ENCODE measurements at places on chromosomes 3 and 15.
A peak's percentile ranks its signal among the peaks of the same experiment; 100 is the strongest.

GRCh38 chr15:52261498-52262242 is 33.9 kb downstream of the MYO5C start:
- no peaks in the 10 kb centered on the region for H3K27me3 ChIP-seq
- peak overlapping the region; percentile 86 for H3K27ac ChIP-seq
- DNase-seq: no peak
- peaks cover 1% of the 10 kb centered on the region for H3K36me3 ChIP-seq

- H3K27ac ChIP-seq: no peak overlapping the region
- H3K4me3 ChIP-seq: no peak overlapping the region
- no peak for DNase-seq
- peaks cover 5% of the 10 kb centered on the region for H3K27me3 ChIP-seq
- H3K4me1 ChIP-seq: no peaks in the 10 kb centered on the region
- H3K36me3 ChIP-seq: no peaks in the 10 kb centered on the region
These were observed 28.7 kb upstream of the ZNF148 start for GRCh38 chr3:125403789-125404188.

DNA sequence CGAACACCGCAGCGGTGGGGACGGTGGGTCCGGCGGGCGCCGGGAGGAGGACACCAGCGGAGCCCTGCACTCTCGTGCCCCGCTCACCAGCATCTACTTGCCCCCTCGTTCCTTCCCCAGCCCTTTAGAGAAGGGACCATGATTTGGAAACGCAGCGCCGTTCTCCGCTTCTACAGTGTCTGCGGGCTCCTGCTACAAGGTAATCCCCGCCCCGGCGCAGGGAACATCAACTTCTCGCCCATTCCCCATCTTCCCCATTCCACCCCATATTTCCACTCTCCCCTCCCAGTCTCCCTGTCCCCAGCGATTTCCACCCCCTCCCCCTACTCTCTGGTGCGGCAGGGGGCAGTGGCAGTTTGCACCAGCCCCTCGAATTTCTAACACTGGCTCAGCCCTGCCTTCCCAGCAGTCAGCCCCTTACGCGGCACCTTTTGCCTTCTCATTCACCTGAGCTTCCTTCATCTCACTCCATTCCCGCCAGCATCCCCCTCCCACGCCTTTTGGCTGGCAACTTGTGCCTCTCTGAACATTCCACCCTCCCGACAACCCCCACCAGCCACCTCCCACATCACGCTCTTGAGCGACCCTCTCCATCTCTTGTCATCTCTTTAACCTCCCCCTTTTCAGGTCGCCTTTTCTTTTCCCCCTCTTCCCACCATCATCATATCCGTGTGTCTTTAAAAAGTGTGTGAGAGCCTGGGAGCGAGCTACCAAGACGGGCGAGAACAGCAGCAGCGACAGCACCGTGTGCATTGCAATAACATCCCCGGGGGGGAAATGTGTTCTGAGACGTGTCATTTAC is 882 bp downstream of the CADM2 start:
- H3K27ac ChIP-seq: no peak overlapping the region
- peak overlapping the region; percentile 78 for H3K4me3 ChIP-seq
- H3K27me3 ChIP-seq: peaks cover 84% of the 10 kb centered on the region
- no peak for DNase-seq
- H3K4me1 ChIP-seq: peaks cover 23% of the 10 kb centered on the region

GRCh38 chr3:107407355-107407754 is 30.1 kb downstream of the CCDC54 start:
- H3K36me3 ChIP-seq: peaks cover 11% of the 10 kb centered on the region
- no peak for DNase-seq
- H3K4me3 ChIP-seq: no peak overlapping the region

DNA sequence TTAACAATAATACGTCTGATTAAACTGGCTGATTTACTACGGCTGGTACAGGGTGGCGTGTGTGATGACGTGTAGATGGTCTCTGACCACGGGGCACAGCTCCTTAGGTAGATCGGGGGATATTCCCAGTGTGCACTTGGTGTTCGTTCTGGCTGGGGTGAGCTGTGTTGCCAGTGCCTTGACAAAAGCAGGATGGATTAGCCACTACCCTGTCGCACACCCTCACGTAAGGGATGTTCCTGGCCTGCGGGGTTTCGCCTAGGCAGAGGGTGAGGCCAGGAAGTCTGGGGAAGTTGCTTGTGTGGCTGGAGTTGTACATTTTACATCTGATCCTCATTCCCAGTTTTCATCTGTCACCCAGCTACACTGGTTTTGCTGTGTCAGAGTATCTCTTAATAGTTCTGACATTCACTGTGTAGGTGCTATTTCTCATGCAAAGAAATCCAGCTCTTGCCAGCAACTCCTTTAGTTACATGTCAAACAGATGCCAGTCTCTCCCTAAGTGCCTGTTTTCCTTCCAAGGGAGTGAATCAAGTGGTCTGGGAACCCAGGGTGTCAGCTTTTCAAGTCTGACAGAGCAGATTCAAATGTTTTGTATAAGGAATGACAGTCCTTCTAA is 66.1 kb upstream of the CCR4 start:
- H3K36me3 ChIP-seq: peaks cover 6% of the 10 kb centered on the region
- DNase-seq: no peak
- H3K27ac ChIP-seq: no peak overlapping the region
- no peak overlapping the region for H3K4me3 ChIP-seq
- H3K4me1 ChIP-seq: peaks cover 30% of the 10 kb centered on the region

DNA sequence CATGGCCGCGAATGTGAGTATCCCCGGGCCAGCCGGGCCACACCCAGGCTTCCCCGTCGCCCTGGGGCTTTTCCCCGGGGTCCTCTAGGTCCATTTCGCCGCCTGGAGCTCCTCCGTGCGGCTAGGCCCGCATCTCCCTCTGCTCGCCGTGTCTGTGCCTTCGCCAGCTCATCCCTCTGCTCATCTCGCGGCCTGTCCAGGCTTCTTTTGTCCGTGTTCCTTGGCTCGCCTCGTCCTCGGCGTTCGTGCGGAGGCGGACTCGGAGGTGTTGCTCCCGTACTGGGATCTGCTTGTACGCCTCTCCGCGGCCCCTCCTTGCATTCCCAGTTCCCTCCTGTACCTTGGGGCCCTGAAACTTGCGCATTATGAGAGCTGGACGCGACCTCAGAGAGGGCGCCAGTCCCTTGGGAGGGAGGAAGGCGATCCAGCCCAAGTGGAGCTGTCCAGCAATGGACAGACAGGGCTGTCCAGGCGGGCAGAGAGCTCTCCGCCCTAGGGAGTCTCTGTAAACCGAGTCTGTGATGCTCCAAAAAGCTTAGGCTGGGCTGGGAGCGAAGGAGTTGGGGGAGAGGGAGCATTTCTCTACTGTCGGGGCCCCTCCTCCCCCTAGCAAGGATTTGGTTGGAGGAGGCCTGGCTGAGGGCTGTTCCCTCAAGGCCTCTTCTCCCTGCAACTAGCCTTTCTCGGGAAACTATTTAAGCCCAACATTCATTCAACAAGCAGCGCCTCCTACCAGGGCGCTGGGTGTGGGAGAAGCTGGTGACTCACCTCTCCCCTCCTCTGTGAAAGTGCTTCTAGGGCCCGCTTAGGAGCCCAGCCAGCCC is 553 bp downstream of the TMEM43 start:
- peak overlapping the region; percentile 100 for H3K27ac ChIP-seq
- peaks cover 24% of the 10 kb centered on the region for H3K36me3 ChIP-seq
- H3K4me3 ChIP-seq: peak overlapping the region; percentile 100
- no peak for DNase-seq
- no peaks in the 10 kb centered on the region for H3K27me3 ChIP-seq
- H3K4me1 ChIP-seq: peaks cover 45% of the 10 kb centered on the region

- no peak overlapping the region for H3K4me3 ChIP-seq
- peaks cover 70% of the 10 kb centered on the region for H3K27me3 ChIP-seq
- no peaks in the 10 kb centered on the region for H3K36me3 ChIP-seq
- DNase-seq: no peak
- no peak overlapping the region for H3K27ac ChIP-seq
These were observed 24.9 kb upstream of the ATP2B2 start for GRCh38 chr3:10530241-10530640.

GRCh38 chr3:112640276-112640929 is 540 bp downstream of the CCDC80 start:
- H3K4me1 ChIP-seq: peaks cover 30% of the 10 kb centered on the region
- no peaks in the 10 kb centered on the region for H3K27me3 ChIP-seq
- DNase-seq: no peak
- H3K27ac ChIP-seq: no peak overlapping the region
- peaks cover 2% of the 10 kb centered on the region for H3K36me3 ChIP-seq

GRCh38 chr15:89123181-89123525 is 34.9 kb downstream of the ABHD2 start:
- no peaks in the 10 kb centered on the region for H3K27me3 ChIP-seq
- H3K4me1 ChIP-seq: no peaks in the 10 kb centered on the region
- no peak for DNase-seq
- H3K4me3 ChIP-seq: no peak overlapping the region

GRCh38 chr3:32818229-32818969 is 602 bp downstream of the TRIM71 start:
- H3K27ac ChIP-seq: no peak overlapping the region
- peaks cover 46% of the 10 kb centered on the region for H3K4me1 ChIP-seq
- DNase-seq: peak; percentile 54
- H3K4me3 ChIP-seq: peak overlapping the region; percentile 74
- no peaks in the 10 kb centered on the region for H3K36me3 ChIP-seq

- no peak overlapping the region for H3K27ac ChIP-seq
- peaks cover 3% of the 10 kb centered on the region for H3K36me3 ChIP-seq
- H3K4me1 ChIP-seq: no peaks in the 10 kb centered on the region
- H3K4me3 ChIP-seq: no peak overlapping the region
These were observed 367.3 kb downstream of the OCA2 start for GRCh38 chr15:27731776-27732175.

- H3K4me3 ChIP-seq: no peak overlapping the region
- H3K4me1 ChIP-seq: peaks cover 20% of the 10 kb centered on the region
- no peaks in the 10 kb centered on the region for H3K27me3 ChIP-seq
- peak; percentile 77 for DNase-seq
- H3K27ac ChIP-seq: peak overlapping the region; percentile 23
These were observed 744.7 kb downstream of the EPHA3 start for GRCh38 chr3:89851974-89852621.

GRCh38 chr3:29065211-29065785 is 215.6 kb upstream of the RBMS3 start:
- no peak overlapping the region for H3K4me3 ChIP-seq
- peak; percentile 30 for DNase-seq
- H3K36me3 ChIP-seq: no peaks in the 10 kb centered on the region

- H3K4me3 ChIP-seq: no peak overlapping the region
- H3K4me1 ChIP-seq: peaks cover 7% of the 10 kb centered on the region
- DNase-seq: no peak
- no peaks in the 10 kb centered on the region for H3K36me3 ChIP-seq
- H3K27ac ChIP-seq: no peak overlapping the region
- H3K27me3 ChIP-seq: no peaks in the 10 kb centered on the region
These were observed 242.0 kb downstream of the NEK10 start for GRCh38 chr3:27127195-27127594.

- H3K4me3 ChIP-seq: no peak overlapping the region
- DNase-seq: no peak
- H3K27ac ChIP-seq: no peak overlapping the region
- peaks cover 3% of the 10 kb centered on the region for H3K4me1 ChIP-seq
- no peaks in the 10 kb centered on the region for H3K36me3 ChIP-seq
These were observed 23.6 kb upstream of the KLF13 start for GRCh38 chr15:31302778-31303725.

DNA sequence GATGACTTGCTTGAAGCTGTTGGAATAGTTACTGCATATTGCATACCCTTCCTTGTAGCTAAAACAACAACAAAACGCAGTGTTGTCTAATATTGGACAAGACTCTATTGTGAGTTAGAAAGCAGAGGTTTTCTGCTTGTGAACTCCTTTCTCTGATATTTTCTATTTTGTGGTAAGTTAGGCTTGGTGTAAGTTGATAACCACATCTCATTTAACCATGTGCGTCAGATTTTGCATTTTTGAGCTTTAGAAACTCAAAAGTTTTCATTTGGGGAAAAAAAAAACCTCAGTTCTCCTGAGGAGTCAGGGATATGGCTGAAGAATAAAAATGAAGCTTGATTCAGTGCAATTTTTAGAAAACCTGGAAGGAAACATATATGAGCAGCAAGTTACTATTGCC is 1.5 kb downstream of the ARIH1 start:
- peaks cover 21% of the 10 kb centered on the region for H3K36me3 ChIP-seq
- H3K4me1 ChIP-seq: peaks cover 32% of the 10 kb centered on the region
- peak overlapping the region; percentile 96 for H3K4me3 ChIP-seq
- H3K27me3 ChIP-seq: no peaks in the 10 kb centered on the region
- no peak for DNase-seq

DNA sequence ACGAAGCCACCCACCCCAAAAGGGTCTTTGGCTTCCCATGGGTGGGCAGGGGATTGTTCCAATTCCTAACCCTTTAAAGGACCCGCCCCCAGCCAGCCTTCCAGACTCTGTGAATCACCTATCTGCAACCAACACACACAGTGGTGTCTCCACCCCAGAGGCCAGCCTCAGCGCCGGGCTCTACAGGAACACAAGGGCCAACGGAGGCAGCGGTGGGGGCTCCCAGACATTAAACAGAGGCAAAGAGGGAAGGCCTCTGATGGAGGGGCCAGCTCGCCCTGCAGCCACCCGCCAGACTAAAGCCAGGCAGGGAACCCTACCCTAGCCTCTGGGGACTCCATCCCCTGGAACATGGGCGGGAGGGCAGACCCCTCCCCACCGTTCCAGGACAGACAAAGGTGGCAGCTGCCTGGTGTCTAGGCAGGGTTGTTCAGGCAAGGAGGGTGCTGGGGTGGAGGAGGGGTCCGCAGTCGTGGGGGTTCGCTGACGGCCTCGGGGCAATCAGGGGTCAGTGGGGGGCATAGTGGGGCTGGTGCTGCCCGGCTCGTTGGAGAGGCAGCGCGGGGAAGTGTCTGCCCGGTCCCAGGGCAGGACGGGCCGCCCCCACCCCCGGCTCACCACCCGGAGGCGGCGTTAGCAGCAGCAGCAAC is 448 bp downstream of the SHISA5 start:
- H3K27me3 ChIP-seq: no peaks in the 10 kb centered on the region
- peak overlapping the region; percentile 73 for H3K27ac ChIP-seq
- peak overlapping the region; percentile 81 for H3K4me3 ChIP-seq
- H3K4me1 ChIP-seq: peaks cover 31% of the 10 kb centered on the region

DNA sequence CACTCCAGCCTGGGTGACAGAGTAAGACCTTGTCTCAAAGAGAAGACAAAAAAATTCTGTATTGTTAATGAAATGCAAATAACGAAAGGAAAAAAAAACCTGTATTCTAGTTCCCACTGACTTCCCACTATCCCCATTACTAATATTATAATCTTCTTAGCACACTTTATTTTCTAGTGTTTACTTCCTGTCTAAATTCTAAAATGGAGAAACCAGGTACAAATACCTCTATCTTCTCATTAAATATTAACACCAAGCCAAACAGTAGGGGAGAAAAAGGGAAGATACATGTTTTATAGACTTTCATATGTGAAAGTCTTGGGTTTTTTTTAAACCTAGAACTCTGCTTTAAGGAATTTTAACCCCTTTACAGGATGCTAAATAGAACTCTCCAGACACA is 55.3 kb upstream of the PLXND1 start:
- peaks cover 54% of the 10 kb centered on the region for H3K4me1 ChIP-seq
- peaks cover 6% of the 10 kb centered on the region for H3K36me3 ChIP-seq
- H3K27ac ChIP-seq: peak overlapping the region; percentile 47

GRCh38 chr3:85627932-85628331 is 669.1 kb downstream of the CADM2 start:
- H3K36me3 ChIP-seq: no peaks in the 10 kb centered on the region
- H3K4me3 ChIP-seq: no peak overlapping the region
- no peak overlapping the region for H3K27ac ChIP-seq
- no peak for DNase-seq

- H3K4me3 ChIP-seq: peak overlapping the region; percentile 86
- no peaks in the 10 kb centered on the region for H3K27me3 ChIP-seq
- peak overlapping the region; percentile 88 for H3K27ac ChIP-seq
- no peak for DNase-seq
These were observed 1.9 kb downstream of the GOLIM4 start for GRCh38 chr3:168093790-168094189.

- DNase-seq: no peak
- H3K36me3 ChIP-seq: peaks cover 23% of the 10 kb centered on the region
- no peak overlapping the region for H3K4me3 ChIP-seq
- H3K27me3 ChIP-seq: no peaks in the 10 kb centered on the region
- H3K27ac ChIP-seq: no peak overlapping the region
These were observed 28.1 kb downstream of the ZNF589 start for GRCh38 chr3:48268936-48269561.

All from mesothelial cell of epicardium (in vitro differentiated cells).